Sigmoid colon (tissue), 7 donors: ENCODE measurements at places on chromosomes 6 and 20. TPM values are rescaled to one million over a fixed set of nuclear protein-coding genes. Genes with fewer than 3 reads are reported as not detected.

DNA sequence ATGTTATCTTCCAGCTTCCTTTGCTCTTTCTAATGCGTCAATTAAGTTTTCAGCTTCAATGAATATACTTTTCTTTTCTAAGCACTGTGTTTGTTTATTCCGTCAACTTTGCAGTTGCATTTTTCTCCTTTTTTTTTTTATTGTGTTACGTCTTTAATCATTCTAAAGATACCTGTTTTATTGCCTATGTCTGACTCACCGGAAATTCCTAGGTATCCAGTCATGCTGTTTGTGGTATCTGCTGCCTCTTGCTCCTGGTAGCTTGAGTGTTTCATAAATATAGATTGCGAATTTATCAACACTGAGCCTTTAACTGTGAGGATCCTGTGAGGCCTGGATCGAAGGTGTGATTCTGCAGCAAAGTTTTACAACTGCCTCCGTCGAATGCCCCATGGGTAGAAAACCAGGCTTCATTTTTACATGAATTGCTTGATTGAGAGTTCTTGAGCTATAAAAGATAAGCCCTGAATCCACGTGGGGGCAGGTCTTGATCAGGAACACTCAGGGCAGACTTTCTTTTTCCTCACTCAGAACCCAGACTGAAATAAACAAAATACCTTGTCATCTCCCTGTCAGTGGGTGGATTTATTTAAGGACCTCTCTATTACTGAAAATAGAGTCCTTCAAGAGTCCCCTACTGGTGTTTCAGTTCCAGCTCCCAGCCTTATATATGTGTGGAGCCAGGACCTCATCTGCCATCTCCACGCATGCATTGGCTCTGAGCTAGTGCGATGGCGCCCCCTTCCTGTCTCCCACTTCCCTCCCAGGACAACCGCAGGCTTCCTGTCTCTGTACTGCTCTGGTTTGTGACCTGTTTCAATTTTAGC, 60.1 kb upstream of the LRRC1 start:
- no peak for DNase-seq

- no peak for DNase-seq
Measured at GRCh38 chr20:33703498-33704137, 16.5 kb downstream of the PXMP4 start.

- no peak for DNase-seq
Measured at GRCh38 chr6:118285791-118286190, 262.3 kb upstream of the PLN start.

The ADGRF4 gene
- not detected for total RNA-seq

- DNase-seq = no peak
Measured at GRCh38 chr6:141550471-141550870, 582.3 kb upstream of the GJE1 start.

DNA sequence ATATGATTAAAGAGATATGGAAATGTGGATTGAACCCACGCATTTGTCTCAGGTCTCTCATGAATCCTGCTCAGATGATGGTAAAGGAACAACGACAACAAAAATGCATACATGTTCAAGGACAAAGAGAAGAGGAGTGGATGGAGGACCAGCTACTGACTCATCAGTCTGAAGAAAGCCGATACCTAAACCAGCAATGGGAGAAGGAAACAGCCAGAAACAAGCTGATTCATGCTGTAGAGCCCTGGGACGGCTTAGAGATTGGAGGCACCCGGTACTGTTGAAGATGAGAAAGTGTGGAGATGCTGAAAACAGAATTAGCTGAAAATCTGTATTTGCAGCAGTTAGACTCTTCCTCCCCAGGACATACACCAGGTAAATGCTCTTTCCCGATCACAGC, 14.4 kb upstream of the RIPPLY2 start:
- no peak for DNase-seq

The CLDN20 gene
- total RNA-seq = not detected

GRCh38 chr6:124197148-124197547, 393.5 kb downstream of the NKAIN2 start:
- no peak for DNase-seq

DNA sequence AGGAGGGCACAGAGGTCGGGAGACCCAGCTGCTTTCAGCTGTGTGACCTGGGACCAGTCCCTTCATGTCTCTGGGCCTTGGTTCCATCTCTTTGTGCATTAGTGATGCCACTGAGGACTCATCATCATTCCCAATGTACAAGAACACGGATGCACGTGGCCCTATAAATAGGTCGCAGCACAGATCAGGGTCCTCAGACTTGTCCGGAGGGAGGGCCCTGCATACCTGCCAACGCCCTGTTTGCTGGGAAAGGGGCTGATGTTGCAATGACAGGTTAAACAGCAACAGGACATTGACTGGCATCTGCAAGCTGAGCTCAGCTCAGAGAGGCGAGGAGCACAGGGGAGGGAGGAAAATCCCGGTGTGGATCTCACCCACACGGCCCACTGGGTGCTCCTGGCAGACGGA, 21.8 kb downstream of the TGM2 start:
- no peak for DNase-seq

GRCh38 chr6:105873799-105874198, 212.3 kb upstream of the PRDM1 start:
- DNase-seq = no peak

DNA sequence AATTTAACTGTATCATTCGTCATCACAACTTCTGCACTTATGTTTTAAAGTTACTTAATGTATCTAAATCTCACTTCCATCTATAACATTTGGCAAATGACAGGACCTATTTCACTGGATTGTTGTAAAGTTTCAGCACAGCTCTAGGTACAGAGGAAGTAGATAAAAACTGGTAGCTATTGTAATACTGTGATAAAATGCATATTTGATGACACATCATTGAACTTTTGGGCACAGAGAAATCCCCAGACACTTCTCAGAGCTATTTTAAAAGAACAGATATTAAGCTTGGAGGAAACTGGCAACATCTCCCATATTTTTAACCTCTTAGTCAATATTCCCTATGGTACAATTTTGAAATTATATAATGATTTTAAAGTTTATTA, 138.7 kb downstream of the RFPL4B start:
- DNase-seq = no peak

GRCh38 chr6:120534954-120535353, 799.3 kb downstream of the TBC1D32 start:
- no peak for DNase-seq

- no peak for DNase-seq
Measured at GRCh38 chr6:137115658-137116057, 57.8 kb downstream of the IL22RA2 start.

- no peak for DNase-seq
Measured at GRCh38 chr6:25403150-25403549, 124.0 kb downstream of the CARMIL1 start.

The HTR1B gene
- total RNA-seq = not detected

DNA sequence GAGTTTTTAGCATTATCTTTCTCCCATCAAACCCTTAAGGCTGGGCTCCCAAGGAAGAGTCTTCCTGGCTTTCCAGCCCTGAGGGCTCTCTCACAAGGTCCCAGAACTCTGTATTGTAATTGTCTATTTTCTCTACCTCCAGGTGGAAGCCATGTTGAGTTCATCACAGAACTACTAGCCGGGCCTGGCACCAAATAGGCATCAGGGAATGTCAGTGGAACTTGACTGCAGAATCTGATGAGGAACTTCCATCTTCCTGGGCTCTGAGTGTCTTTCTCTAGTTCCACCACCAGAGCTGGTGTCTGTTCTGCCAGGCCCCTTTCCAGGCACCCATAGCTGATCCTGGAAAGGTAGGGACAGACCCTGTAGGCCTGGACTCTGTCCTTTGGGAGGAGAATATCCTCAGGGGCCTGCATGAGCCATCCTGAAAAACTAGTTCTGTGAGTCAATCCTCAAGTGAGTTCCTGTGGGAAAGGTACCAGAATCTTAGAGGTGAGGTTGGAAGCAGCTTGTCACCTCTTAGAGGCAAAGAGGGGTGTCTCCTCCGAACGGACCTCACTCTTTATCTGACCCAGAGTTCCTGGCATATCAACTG, 11.1 kb upstream of the TOP1 start:
- no peak for DNase-seq

The STX7 gene
- 72.5 TPM for total RNA-seq

The SLC22A3 gene
- total RNA-seq = 13.6 TPM

The ERVFRD-1 gene
- total RNA-seq = not detected

DNA sequence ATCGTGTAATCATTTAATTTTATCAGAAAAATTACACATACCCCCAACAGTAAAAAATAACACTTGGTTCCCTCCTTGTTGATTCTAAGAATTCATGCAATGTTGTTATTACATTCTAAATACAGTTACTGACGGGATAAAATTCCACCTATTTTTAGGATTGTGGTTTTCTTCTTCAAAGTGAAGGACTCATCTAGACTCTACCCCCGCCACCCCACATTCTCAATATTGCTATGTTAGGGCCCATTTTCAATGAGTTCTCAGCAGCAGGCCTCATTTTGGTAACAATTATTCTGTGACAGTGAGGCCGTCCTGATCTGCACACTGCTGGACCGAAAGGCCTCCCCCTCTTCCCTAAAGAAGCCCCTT, 43.5 kb downstream of the PREX1 start:
- no peak for DNase-seq

DNA sequence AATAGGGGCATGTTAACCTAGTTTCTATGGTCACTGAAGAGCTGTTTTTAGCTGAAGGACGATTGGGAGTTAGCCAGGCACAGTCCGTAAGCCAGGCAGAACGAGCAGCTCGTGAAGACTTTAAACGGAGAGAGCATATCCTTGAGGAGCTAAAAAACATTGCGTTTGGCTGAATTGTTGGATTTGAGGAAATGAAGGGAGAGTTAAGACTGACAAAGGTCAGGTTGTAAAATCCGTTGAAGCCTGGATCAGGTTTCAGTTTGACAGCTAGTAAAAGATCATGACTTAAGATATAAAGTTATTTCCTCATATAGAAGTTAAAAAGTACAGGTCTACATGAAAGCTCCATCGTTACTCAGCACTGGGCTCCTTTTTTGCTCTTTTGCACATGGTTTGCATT, 2.8 kb downstream of the DBNDD2 start:
- DNase-seq = no peak

The NDUFAF5 gene
- total RNA-seq = 17.7 TPM

GRCh38 chr6:105676857-105677256, 274.0 kb upstream of the PREP start:
- no peak for DNase-seq

The BCAS4 gene
- 5.3 TPM for total RNA-seq

The FBXO9 gene
- 56.9 TPM for total RNA-seq

- DNase-seq = no peak
Measured at GRCh38 chr6:154367336-154367735, 10.7 kb upstream of the IPCEF1 start.

- DNase-seq = peak; percentile 34
Measured at GRCh38 chr6:168179702-168180382, 100.8 kb upstream of the FRMD1 start.

DNA sequence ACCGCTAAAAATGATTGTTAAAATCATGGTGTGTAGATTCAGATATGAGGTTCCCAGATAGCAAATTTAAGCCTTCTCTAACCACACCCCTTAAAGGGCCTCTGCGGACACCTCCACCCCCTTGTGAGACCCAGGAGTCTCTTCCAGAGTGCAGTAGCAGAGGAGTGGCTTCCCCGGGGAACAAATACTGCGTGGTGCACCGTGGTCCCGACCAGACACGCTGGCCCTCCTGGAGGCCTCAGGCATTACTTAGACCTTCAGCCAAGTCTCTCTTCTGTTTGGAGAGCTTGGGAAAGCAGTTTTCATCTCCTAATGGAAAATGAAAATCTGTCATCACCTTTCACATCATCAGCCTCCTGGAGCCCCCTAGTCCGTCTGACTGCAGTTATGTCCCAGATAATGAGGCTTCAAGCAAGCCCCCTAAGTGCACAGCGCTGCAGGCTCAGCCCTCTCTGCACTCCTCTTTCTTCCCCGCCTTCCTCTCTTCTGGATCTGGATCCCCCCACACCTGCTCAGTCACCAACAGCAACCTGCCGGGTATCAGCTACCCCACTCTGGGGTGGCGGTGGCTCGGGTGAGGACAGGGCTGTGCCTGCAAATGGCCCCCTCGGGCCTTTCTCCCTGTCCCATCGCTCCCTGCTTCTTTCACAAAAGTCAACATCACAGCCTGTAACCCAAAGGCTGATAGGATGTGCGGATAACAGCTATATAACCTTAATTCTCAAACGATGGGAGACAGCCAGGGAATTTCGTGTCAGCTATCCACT, 58.8 kb upstream of the TAGAP start:
- no peak for DNase-seq
